Stimulated activated naive CD4-positive, alpha-beta T cell (primary cell): ENCODE measurements at places on chromosomes 5 and 9.

- no peak for DNase-seq
Observed at GRCh38 chr5:168317521-168318147, 26.2 kb downstream of the WWC1 start.

GRCh38 chr9:133842721-133843227, 104.6 kb upstream of the SARDH start:
- DNase-seq, result no peak

- no peak for DNase-seq
Observed at GRCh38 chr9:33835625-33836260, 18.8 kb downstream of the UBE2R2 start.

GRCh38 chr9:132726576-132727130, 56.4 kb downstream of the GTF3C4 start:
- DNase-seq, result no peak

DNA sequence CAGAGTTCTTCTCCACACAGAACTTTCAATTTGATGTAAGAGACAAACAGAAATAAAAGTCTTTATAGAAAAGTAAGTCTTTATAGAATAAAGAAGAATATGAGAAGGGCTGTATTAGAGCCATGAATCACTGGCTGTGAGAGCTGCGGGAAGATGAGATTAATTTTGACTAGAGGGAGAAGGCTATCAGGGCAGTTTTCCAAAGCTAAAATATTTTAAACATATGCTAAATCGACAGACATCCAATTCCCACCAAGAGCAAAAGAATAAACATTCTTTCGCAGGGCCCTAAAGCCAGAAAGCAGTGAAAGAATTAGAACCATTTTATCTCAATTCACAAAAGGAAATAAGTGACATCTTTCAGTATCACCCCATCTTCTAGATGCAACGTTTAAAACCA, 208.3 kb upstream of the MAP3K1 start:
- DNase-seq, result no peak

DNA sequence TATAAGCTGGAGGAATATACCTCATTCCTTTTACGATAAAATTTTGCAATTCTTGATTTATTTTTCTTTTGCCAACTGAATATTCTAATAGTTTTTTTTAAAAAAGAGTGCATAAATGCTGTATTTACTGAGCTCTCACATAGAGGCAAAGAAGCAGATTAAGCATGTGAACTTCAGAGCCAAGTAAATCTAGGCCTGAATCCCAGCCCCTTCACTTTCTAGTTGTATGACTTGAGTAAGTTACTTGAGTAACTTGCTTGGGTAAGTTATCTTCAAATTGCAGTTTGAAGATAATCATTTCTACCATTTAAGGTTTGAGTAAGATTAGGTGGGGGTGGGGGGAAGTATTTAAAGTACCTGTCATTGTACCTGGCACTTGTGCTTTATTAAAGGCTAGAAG, 21.8 kb downstream of the LURAP1L start:
- no peak for DNase-seq

DNA sequence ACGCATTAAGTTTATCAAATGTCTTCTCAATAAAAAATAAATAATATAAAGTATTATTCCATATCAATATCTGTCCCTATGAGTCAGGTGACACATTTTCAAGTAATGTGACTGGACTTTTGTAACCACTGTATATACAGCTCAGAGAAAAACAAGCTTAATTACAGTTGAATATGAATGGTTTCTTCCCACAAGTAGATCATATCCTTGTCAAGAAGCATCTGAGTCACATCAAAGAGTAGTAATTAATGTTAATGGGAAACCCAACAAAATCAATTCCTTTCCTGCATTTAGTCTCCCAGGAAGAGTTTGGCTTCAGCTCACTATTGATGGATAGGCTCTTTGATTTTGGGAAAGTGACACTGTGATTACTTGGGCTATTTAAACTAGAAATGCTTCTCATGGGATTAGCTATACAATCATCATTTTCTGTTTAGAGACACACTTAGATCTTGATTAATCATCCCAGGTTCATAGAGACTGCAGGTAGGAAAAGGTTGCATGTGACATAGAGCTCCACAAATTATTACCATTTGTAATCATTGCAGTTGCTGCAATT, 292.9 kb downstream of the GABRG2 start:
- DNase-seq, result no peak

DNA sequence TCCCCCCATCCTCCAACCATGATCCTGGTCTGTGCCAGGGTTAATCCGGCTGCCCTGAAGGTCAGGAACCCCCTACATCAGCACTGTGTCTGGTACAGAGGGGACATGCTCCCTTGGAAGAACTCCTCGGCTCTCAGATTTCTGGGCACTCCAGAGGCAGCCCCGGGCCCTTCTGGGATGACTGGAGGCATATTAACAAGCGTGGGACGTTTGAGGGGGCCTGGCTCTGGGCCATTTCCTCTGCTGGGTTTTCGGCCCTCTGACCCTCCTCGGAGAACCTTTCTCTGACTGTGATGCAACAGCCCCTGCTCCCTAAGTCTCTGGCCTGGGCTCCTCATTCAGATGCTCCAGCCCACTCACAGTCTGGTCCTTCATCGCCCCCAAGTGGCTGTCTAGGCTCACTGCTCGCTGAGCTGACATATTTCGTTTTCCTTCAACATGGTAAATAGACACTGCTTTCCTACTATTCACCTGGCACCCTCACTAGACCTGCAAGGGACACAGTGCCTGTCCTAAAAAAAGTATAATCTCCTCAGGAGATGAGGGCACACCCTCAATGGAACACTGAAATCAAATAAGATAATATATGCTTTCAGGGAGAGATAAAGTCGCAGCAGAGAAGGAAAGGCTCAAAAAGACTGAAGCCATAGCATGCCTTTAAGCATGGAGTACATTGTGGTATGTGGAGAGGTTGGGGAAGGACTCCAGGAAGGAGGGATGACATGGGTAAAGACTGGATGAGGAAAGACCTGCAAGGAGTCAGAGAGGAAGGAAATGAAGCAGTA, 404.7 kb upstream of the TRPC7 start:
- no peak for DNase-seq

DNA sequence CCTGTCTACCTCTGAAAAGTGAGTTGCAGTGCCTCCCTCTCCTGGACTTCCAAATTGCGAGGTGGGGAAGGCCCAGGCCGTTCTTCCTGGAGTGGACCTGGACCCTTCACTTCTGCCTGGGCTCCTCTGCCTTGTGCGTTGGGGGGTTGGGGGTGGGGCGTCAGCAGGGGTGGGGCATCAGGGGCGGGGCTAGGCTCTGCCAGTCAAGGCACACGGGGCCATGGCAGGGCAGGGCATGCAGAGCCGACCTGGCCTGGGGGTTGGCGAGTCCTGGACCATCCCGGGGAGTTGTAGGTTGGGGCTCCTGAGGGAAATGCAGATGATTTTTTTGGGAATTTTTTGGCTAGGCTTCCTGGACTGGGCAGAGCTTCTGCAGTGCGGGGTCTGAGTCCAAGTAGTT, 87.1 kb downstream of the EHMT1 start:
- DNase-seq, result no peak

- no peak for DNase-seq
Observed at GRCh38 chr9:127541865-127542264, 70.2 kb upstream of the STXBP1 start.

- no peak for DNase-seq
Observed at GRCh38 chr5:55591686-55592085, 56.9 kb upstream of the PLPP1 start.

GRCh38 chr9:129283705-129284606, 105.9 kb upstream of the IER5L start:
- DNase-seq, result no peak

GRCh38 chr5:116733991-116734975, 159.7 kb upstream of the SEMA6A start:
- no peak for DNase-seq

DNA sequence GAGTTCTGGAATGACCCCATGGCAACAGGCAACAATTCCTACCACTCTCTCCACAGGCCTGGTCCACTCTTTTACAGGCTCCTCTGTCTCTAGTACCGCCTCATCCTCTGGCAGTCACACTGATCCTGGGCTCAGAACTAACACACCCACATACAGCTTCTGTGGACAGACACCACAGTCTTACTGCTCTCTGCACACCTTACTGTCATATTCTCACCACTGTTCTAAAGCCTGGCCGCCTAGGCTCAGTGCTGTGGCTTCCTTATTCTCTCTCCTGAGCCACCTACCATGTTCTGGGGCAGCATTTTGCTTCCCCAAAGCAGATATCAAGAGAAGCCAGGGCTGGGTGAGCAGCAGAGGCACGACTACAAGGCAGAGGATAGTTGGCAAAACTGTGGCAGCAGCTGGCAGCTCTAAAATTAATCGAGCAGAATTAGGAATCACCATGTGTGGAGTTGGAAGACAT, 14.8 kb downstream of the REEP5 start:
- DNase-seq, result no peak

DNA sequence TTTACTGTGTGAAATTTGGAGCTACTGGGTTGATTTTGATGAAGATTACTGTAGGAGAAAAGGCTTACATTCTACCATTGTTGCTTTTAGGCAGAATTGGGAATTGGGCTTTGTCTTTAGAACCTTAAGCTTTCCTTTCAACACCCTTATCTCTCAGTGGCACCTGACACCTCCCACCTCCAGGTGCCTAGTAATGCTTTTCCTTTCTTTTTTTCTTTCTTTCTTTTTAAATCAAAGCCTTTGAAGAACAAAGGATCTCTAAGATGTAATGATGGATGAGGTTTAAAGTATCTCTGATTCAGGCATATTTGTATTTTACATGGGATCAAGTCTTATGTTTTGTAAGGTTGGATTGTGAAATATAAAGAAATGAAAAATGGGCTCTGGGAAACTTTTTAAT, 2.9 kb upstream of the ADGRV1 start:
- DNase-seq, result no peak

DNA sequence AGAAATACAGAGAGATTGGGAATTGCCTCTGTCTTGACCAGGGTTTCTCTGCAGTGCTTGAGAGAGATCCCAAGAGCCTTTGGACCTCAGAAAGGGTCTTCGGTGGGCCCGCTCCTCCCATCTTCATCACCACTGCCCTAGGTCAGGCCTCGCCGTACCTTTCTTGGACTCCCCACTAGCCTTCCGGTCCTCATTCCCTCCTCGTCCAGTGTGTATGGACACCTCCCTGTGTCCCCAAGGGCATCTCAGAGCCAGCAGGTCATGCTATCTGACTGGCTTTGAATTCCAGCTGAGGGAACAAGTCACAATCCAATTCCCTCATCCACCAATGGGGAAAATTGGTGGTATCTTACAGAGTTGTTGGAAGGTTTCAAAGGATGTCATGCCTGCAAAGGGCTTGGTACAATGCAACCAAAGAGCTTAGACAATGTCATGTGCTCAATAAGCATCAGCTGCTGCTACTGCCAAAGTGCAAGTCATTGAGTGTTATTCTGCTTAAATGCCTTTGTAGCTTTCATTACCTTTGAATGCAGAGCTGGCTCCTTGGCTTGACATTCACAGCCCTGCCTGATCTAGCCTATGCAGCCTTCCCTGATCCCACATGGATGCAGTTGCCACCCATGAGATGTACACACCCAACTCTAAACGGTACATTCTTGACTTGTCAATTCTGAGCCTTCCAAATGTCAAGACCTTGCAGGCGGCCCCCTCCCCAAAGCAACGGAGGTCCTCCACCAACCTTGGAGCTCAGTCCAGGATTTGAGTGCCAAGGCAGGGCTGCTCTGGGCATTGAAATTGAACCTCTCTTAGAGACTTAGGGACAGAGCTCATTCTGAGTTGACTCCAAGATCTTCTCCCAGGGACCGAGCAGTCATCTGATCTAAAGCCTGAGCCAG, 58.0 kb downstream of the HRH2 start:
- no peak for DNase-seq

- DNase-seq, result no peak
Observed at GRCh38 chr5:171444582-171444981, 25.1 kb downstream of the FGF18 start.

DNA sequence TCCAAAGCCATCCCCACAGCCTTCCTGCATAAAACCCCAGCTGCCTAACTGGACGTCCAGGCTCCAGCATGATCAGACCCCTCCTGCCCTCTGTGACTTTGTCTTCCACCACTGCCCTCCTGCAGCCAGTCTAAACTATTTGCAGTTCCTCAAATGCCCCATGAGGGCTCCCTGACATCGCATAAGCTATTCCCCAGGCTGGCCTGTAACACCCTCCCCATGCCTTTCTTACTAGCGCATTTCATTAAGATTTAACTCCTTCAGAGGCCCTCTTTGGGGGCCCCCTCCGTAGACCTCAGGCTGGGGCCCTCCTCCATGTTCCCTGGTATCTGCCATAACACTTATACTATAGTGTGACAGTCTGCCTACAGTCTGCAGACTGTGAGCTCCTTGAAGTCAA, 15.5 kb upstream of the SMIM23 start:
- DNase-seq, result no peak

DNA sequence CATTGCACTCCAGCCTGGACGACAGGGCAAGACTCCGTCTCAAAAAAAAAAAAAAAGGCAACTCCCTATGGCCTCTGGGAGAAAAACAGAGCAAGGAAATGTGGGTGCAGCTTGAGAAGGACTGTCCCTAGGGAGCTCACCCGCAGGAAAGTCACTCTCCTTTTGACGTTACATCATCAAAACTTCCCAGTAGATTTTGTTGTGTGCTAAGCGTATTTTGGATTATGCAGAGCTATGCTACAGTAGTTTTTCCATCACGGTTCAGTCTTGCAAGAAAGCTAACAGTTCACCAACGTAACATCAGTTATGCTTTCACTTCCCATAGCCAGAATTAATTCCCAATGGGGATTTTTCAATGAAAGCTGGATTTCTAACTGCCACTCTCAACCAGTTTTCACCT, 138.8 kb downstream of the HSD17B3 start:
- DNase-seq, result no peak

DNA sequence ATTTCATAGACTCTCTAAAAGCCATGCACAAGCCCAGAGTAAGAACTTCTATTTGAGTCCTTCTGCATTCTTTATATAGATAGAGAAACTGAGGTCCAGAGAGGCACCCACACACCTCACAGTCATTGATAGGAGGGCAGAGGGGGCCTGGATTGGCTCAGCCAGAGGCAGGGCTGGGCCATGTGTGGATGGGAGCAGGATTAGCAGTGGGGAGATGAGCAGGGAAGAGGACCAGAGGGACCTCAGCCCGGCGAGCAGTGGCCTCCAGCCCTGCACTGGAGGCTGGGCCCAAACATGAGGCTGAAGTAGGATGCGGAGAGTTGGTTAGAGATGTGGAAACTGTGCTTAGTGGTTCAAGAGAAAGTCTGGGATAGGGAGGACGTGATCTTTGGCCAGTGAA, 34.0 kb downstream of the PPARGC1B start:
- no peak for DNase-seq

- no peak for DNase-seq
Observed at GRCh38 chr5:33072296-33072695, 361.2 kb downstream of the NPR3 start.

GRCh38 chr9:38358390-38359296, 33.9 kb upstream of the ALDH1B1 start:
- DNase-seq, result no peak

DNA sequence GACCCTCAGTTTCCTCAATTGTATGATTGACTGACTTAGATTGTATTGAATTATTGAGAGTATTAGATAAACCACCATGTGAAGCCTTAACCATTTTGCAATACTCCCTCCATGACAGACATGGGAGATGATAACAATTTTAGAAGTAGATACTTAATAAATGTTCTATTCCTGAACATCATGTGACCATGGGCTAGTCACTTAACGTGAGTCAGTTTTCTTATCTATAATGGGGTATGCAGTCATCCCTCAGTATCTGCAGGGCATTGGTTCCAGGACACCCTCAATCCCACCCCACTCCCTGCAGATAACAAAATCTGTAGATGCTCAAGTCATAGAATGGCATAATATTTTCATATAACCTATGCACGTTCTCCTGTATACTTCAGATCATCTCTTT, 31.0 kb downstream of the SNX18 start:
- DNase-seq, result no peak
